ENCODE measurements at places on chromosomes 12 and 14. TPM values are rescaled to one million over a fixed set of nuclear protein-coding genes. Genes with fewer than 3 reads are reported as not detected.

- no peak for DNase-seq
These were observed 6.5 kb downstream of the CAPS2 start for GRCh38 chr12:75323663-75324062.

The CIROP gene
- not detected for total RNA-seq

- DNase-seq, result no peak
These were observed 118.8 kb downstream of the FSCB start for GRCh38 chr14:44388306-44388705.

DNA sequence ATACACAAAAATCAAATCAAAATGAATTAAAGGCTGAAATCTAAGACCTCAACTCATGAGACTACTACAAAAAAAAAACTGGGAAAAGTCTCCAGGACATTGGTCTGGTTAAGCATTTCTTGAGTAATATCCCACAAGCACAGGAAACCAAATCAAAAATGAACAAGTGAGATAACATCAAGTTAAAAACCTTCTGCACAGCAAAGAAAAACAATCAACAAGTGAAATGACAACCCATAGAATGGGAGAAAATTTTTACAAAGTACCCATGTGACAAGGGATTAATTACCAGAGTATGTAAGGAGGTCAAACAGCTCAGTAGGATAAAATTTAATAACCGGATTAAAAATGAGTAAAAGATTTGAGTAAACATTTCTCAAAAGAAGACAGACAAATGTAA lies 338.7 kb downstream of the SLC16A7 start:
- no peak for DNase-seq

The ASPG gene
- 28.2 TPM for total RNA-seq

The WNT5B gene
- total RNA-seq, result 2.4 TPM

The CD69 gene
- 1.1 TPM for total RNA-seq

The SUPT16H gene
- 28.5 TPM for total RNA-seq

GRCh38 chr12:104414581-104415341 lies 42.0 kb upstream of the CHST11 start:
- DNase-seq, result no peak

GRCh38 chr12:14802721-14803010 lies 612 bp downstream of the WBP11 start:
- no peak for DNase-seq

The TUNAR gene
- total RNA-seq, result not detected

- DNase-seq, result no peak
These were observed 47.8 kb downstream of the RBM19 start for GRCh38 chr12:113918306-113918705.

- no peak for DNase-seq
These were observed 13.3 kb downstream of the NGB start for GRCh38 chr14:77257700-77258099.

- DNase-seq, result no peak
These were observed 13.5 kb downstream of the EXD2 start for GRCh38 chr14:69204753-69205152.

The ENO2 gene
- total RNA-seq, result 12.0 TPM

The SLC10A1 gene
- not detected for total RNA-seq

DNA sequence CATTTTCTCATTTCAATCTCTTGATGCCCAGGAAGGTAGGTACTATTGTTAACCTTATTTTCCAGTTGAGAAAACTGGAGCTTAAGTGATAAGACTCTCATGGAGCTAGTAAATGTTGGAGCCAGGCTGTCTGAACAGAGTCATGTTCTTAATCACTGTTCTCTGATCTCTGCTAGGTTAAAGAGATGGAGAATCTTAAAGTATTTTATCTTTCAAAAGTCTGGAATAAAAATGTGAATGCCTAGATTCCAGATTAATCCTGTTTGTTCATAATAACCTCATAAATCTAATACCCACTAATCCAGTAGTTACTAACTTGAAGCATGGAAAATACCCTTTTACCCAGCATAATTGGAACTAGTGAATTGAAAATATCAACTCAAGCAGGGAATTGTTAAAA lies 341.0 kb upstream of the RGS6 start:
- DNase-seq, result no peak

All from left ventricle myocardium superior (tissue), 1 donor.